ENCODE measurements at places on chromosomes 3 and 15. TPM values are rescaled to one million over a fixed set of nuclear protein-coding genes. Genes with fewer than 3 reads are reported as not detected.
A peak's percentile ranks its signal among the peaks of the same experiment; 100 is the strongest.

DNA sequence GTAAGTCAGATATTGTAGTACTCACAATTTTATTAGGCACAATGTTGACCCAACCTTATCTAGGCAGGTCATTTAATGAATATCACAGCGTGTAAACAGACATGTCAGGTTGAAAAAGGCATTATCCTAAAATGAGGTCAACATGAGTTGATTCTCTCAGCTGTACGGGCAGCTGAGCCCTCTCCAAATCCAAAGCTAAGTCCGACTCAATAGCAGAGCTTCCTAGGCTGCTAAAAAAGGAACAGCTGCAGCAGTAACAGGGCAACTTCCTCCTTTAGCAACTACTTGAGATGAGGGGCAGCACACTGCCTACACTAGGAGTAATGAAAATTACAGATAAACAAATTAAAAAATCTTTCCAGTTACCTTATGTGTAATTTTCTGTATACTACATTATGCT, 189.2 kb downstream of the CADM2 start:
- no peak for DNase-seq

DNA sequence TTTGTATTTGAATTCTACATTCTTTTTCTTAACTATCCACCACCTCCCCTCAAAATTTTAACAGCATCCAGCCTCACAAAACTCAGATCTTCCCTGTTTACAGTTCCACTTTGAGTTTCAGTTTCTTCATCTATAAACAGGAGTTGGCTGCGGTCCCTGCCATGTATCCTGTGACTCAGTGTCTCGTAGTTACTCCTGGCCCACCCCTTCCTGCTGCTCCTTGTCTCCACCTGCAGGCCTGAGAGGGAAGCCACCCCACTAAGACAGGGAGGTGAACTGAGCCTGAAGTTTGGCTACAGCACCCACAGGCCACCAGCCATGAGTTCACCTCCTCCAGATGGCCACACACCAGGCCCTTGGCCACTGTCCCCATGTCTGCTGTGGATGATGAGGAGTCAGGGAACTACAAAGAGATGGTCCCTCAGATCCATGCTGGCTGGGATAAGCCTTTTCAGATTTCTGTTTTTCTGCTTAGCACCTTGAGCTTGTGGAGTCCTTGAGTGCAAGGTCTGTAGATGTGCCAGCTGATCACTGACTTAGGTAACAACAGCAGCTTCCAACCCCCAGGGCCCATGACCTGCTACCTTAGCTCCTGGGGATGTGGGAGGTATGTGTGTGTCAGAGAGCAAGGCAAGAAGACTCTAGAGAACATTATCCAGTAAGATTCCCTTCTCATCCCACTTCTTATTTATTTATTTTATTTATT, 37.5 kb downstream of the CD86 start:
- DNase-seq, result peak; percentile 64

GRCh38 chr3:112604536-112604935, 36.4 kb downstream of the CCDC80 start:
- no peak for DNase-seq

DNA sequence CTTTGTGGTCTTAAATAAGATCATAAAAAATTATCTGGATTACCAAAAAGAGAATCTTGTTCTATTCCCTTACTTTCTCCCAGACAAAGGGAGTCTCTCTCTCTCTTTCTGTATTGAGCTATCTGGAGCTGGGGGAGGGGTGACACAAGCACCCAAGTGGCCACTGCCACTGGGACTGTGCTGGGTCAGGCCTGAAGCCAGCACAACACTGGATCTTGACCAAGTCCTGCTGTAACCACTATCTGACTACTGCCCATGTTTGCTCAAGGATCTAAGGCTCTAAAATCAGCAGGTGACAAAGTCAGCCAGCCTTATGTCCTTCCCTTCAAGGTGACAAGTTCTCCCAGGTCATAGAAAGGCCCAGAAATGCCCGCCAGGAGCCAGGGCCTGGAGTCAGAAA, 75.0 kb upstream of the SPATA16 start:
- DNase-seq, result no peak

DNA sequence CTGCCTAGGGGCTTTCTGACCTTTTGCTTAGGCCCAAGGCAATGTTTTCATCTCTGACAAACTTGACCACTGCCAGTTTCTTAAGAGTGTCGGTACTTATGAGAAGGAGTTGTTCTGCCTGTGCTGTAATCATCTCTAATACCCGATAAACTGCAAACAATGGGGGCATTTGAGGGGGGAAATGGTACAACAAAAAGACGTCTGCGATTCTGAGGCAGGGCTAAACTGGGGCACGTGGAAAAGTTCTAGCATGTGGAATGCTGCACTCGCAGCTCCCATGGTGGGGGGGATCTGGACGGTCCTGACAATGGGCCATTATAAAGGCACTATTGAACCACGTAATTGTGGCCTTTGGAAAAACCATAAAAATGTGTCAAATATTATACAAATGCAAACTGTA, 73.1 kb upstream of the SAMMSON start:
- no peak for DNase-seq

DNA sequence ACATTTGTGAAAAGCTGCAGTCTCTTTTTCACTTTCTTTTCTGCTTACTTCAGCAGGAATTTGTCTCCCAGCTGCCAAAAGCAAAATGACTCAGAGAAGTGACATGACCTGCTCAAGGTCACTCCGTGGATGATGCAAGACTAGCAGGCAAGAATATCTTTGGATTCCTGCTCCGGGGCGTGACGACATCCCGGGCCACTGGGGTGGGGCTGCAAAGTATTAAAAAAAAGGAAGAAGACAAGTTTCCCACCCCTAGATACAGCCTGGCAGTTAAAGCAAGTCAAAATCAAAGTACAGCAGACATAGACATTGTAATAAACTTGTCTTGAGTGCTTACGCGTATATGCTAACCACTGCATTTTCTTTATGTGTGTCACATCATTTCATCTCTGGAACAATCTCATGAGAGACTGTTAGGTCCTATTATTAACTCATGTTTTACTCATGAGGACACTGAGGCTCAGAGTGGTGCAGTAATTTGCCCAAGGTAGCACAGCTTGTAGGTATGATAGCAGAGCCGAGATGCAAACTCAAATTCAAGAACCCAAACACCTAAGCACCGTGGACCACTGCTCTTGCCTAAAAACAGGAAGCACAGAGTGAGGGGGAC, 485.2 kb upstream of the PROK2 start:
- DNase-seq, result no peak

DNA sequence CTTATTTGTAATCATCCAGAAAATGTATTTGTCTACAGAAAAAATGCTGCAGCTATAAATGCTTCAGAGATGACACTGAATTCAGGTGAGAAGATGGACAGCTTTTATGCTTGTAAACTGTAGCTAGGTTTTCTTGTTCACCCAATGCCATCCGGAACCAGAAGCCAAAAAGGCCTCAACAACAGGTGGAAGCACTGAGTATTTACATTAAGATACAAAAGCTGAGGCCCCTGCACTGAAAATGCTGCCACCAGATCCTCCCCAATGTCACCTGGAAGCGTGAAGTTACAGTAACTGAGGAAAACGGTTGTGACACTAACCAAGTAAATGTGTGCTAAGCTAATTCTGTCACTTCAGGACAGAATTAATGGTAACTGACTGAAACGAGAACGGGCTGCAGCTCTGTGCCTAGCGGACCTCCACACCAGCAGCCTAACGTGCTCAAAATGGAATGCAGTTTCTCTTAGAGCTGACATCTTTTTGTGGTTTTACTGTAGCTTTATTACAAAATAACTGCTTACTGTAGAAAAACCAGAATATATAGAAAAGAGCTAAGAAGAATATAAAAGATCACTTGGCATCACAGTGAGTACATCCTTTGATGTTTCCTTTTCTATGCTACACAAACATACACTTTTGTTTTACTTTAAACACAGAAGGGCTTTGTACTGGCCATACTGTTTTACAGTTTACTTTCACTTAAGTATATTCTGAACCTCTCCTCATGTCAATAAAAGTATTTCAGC, 7.6 kb downstream of the CHSY1 start:
- peak; percentile 30 for DNase-seq

- DNase-seq, result peak; percentile 83
Observed at GRCh38 chr3:88000853-88001252, 58.0 kb downstream of the CGGBP1 start.

DNA sequence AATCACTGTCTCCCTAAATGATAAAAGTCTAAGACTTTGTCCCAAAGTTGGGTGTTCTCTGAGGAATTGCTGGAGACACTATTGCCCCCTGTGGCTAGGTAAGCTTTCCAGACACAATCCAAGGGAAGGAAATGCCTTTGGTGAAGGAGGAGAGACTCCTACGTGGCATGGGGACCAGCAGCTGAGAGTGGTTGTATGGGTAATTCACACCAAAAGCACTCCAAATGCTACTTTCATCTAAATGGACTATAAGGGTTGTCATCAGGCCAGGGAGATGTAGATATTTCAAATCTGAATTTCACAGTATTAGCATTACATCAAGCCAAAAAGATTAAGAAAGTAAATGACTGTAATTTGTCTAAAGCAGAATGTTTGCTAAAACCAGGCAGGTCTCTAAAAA, 400.8 kb upstream of the THBS1 start:
- DNase-seq, result no peak

- no peak for DNase-seq
Observed at GRCh38 chr15:40854161-40854560, 10.3 kb downstream of the SPINT1 start.

DNA sequence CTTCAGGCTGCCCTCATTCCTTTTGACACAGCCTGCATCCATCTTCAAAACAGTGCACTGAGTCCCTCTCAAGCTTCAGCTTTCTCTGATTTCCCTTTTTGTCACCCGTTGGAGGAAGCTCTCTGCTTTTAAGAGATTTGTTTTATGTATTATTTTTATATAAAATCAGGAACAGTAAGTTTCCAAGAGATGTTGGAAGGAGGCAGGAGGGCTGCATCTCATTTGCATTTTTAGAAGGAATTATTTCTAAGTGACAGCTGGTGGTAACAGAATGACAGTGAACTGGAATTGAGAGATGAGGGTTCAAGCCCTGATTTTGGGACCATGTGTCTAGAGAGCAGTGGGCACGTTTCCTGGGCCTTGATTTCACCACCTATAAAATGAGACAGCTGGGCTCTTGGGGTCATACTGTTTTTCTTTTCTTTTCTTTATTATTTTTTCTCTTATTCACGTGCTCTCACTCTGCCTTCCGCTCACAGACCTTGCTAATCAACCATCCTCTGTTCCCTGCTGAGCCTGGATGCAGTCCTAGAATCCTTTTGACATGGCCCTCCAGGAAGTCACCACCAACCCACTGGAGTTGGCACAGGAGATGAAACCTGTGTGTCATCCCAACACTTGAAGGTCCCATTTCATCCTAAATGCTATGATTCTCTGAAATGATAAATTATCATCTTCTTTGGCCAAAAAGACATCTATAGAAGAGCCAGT, 148.6 kb downstream of the CACNA2D3 start:
- DNase-seq, result no peak

- DNase-seq, result no peak
Observed at GRCh38 chr15:40263024-40263754, 19.7 kb downstream of the ANKRD63 start.

GRCh38 chr15:39919411-39919747, 687 bp downstream of the GPR176 start:
- no peak for DNase-seq

GRCh38 chr3:192091831-192092230, 630.9 kb downstream of the PYDC2 start:
- DNase-seq, result no peak

DNA sequence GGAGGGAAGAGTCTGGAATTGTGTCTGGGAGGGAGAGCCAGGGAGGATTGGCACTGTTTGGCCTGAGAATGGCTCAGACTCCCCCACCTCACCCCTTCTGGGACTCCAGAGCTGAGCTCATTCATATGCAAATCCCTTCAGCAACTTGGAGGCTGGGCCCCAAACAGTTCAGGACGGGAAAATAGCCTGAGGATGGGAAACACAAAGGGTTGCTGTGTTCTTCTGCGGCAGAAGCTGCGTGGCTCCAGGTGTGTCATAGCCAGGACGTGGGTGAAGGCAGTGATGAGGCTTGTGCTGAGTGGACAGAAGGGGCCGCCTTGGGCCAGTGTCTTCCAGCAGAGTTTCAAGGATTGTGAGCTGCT, 16.6 kb downstream of the MASP1 start:
- peak; percentile 91 for DNase-seq

DNA sequence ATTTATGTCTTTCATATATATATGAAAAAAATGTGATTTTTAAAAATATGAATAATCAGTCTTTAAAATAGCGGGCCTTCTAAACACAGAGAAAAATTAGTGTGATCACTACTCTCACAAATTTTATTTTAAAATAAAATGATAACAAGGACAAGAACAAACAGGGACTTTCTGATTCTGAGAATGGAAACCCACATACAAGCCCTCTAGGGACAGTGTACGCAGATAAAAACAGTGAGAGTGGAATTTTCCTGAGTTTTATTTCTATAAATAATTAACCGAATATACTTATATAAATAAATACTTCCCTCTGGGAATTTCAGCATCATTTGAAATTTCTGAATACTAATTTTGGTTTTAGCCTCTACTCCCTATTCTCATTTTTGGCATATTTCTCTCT, 201.4 kb upstream of the CBLB start:
- no peak for DNase-seq

GRCh38 chr15:65115086-65115485, at the start of gene UBAP1L:
UBAP1L (minus strand) TSS chr15:65115200; CDS start chr15:65106215, 8,985 bp downstream.
- no peak for DNase-seq

DNA sequence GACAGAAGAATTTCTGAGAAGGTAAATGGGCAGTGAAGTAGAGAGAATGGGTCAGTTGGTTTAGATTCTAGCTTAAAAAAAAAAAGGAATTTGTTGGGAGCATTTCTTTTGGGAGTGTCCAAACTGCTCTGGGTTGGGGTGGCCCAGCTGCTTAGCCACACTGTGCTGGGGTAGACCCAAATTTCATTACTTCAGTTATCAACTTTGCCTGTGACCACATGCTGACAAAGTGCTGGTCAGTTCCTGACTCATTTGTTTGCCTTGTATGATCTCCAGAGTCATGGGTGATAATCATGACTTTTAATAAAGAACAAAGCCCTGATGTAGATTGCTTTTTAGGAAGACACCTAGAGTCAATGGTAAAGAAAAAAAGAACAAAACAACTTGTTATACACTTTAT, 121.5 kb upstream of the FGF7 start:
- DNase-seq, result no peak

GRCh38 chr3:37862219-37862902, 681 bp downstream of the CTDSPL start:
- peak; percentile 73 for DNase-seq

GXYLT2 gene
- 7.9 TPM for total RNA-seq

FBXW12 gene
- total RNA-seq, result 0.55 TPM

GOLGA6B gene
- total RNA-seq, result not detected

CCDC33 gene
- total RNA-seq, result 4.7 TPM

BTLA gene
- total RNA-seq, result not detected

ACTRT3 gene
- 2.7 TPM for total RNA-seq

SLC15A2 gene
- 0.73 TPM for total RNA-seq

CERS3 gene
- 0.48 TPM for total RNA-seq

AMT gene
- 53.8 TPM for total RNA-seq

GPR149 gene
- total RNA-seq, result not detected

BCHE gene
- 0.69 TPM for total RNA-seq

GABRA5 gene
- 5.4 TPM for total RNA-seq

SMCO1 gene
- total RNA-seq, result not detected

SMAD3 gene
- 9.6 TPM for total RNA-seq

ZBED2 gene
- total RNA-seq, result not detected

Measured in endodermal cell (in vitro differentiated cells).